ENCODE measurements at places on chromosomes 4 and X.

- no peak for DNase-seq
Observed at GRCh38 chr4:145299380-145300076, 119.1 kb upstream of the OTUD4 start.

- DNase-seq = no peak
Observed at GRCh38 chrX:132443196-132444135, 45.4 kb downstream of the MBNL3 start.

DNA sequence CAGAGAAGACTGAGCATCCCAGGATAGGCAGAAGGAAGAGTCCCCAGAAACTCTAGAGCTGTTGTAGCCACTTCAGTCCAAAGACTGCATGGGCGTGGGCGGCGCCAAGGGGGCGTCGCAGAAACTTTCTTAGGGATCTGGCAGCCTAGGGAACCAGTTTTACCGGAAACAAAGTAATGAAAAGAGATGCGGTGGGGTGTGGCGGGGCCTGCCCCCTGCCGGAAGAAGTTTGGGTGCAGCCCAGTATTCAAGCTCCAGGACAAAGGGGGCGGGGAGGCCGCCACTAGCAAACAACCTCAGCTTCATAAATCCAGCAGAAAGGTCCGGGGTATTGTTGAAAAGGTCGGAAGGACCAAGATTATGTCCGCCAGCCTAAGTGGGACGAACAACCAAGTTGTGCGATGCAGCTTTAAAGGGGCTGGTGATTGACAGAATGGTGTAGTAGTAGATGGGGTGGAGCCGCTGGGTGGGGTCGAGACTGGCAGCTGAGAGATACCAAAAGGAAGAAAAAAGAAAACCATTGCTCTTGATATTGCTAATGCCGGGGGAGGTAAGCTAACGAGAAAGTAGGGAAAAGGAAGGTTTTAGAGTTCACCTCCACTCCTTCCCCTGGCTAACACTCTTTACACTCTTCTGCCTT lies 190.5 kb downstream of the RRAGB start:
- no peak for DNase-seq

- DNase-seq = no peak
Observed at GRCh38 chr4:98570151-98570797, 88.1 kb downstream of the TSPAN5 start.

- DNase-seq = no peak
Observed at GRCh38 chrX:131764216-131764615, 220.3 kb downstream of the OR13H1 start.

GRCh38 chr4:13584481-13584880 lies 40.2 kb upstream of the NKX3-2 start:
- DNase-seq = no peak

DNA sequence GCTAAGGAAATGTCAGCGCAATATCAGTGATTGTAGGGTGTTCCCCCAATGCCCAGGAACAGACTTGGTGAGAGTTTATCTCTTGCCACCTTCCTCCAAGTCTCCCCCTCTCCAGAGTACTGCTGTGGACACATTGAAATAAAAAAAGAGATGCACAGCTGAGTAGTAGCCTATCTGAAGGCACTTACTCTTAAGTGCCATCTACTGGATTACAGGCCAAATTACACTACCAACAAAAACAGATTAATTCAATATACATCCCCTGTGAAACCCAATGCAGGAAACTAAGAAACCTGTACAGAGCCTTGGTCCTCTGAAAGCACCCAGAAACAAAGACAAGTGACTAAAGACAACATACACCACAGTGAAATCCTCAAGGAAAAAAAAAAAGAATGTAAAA lies 460.3 kb downstream of the ZIC3 start:
- DNase-seq = no peak

DNA sequence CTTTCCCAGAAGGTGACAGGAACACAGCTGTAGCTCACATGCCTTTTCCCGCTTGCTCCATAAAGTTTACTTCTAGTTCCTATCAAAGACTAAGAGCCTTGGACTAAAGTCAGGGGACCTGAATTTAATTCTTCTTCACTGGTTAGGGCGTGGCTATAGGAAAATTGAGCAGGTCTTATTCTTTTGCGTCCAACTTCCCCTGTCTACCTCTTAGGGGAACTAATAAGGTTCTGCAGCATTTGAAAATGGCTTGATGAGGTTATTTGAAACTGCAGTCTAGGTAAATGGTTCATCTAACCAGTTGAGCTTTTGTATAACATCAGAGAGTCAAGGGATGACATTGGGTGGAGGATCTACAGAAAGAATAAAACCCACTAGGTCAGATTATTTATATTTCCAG lies 2.6 kb downstream of the ARHGAP10 start:
- no peak for DNase-seq

- DNase-seq = no peak
Observed at GRCh38 chrX:126557151-126557550, 4.5 kb upstream of the DCAF12L1 start.

- no peak for DNase-seq
Observed at GRCh38 chrX:151359341-151359740, 37.7 kb upstream of the VMA21 start.

DNA sequence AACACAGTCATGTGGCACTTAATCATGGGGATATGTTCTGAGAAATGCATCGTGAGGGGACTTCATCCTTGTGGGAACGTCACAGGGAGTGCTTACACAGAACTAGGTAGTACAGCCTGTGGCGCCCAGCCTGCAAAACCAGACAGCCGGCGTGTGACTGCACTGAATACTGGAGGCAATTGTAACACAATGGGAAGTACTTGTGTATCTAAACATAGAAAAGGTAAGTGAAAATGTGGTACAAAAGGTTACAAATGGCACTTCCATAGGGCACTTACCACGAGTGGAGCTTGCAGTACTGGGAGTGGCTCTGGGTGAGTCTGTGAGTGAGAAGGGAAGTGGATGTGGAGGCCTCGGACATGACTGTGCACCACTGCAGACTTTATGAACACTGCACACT lies 5.2 kb downstream of the TLR3 start:
- no peak for DNase-seq

DNA sequence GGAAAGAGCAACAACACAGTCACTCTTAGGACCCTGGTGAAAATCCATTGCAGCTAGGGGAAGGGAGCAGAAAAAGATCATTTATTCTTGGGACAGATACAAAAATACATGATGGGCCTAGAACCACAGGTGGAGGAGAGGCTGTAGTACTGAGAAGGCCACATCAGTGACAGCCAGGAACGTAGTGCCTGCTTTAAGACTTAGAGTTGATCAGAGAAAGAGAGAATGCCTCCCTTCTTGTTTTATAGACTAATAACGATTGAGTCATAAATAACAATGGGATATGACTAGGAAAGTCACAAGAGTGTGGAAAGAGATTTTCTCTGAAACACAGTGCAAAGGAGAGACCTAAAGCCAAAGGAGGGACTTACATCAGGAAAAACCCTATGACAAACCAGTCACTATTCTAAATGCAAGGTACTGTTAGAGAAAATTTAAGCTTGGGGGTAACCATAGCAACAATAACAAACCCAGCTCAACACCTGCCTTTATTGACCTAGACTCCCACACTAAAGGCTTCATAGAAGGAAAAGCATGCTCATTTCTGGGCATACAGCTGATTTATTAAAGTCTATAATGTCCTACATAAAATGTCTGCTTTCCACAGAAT lies 1015.0 kb upstream of the GRID2 start:
- no peak for DNase-seq

DNA sequence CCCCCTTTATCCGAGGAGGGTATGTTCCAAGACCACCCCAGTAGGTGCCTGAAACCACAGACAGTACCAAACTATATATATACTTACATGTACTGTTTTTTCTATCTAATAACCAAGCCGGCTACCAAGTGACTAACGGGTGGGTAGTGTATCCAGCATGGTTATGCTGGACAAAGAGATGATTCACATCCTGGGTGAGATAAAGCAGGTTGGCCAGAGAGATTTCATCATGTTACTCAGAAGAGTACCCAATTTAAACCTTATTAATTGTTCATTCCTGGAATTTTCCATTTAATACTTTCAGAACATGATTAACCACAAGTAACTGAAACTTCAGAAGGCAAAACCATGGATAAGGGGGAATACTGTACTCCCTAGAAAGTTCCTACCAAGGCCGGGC lies 46.5 kb downstream of the RFC1 start:
- DNase-seq = no peak

GRCh38 chr4:110211007-110211769 lies 12.8 kb upstream of the ELOVL6 start:
- DNase-seq = no peak

GRCh38 chr4:98656443-98656842 lies 2.0 kb downstream of the TSPAN5 start:
- DNase-seq = no peak

GRCh38 chr4:84502955-84503373 lies 3.9 kb upstream of the NKX6-1 start:
- no peak for DNase-seq

DNA sequence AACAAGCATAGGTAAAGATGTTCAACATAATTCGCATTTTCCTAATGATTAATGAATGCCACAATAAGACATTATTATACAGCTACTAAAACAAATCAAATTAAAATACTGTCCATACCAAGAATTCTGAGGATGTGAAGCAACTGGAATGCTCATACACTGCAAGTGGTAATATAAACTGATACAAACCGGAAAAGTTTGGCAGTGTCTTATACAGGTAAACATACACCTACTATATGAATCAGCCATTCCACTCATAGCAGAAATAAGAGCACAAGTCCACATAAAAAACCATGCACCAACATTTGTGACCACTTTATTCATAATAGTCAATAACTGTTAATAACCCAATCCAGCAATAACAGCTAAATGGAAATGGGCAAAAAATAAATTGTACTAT lies 79.3 kb downstream of the FBXW7 start:
- DNase-seq = no peak

- no peak for DNase-seq
Observed at GRCh38 chr4:152352622-152353116, 183.2 kb downstream of the FBXW7 start.

DNA sequence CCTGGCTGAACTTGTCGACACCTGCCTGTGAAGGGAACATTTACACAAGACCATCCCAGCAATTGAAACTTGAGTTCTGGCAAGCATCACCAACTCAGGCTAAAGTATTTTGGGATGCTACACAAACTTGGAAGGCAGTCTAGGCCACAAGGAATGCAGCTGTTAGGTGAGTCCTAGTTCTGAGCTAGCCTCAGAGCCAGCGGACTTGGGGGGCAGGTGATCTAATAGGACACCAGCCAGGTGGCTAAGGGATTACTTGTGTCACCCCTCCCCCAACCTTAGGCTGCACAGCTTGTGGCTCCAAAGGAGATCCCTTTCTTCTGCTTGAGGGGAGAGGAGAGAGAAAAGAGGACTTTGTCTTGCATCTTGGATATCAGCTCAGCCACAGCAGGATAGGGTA lies 62.3 kb upstream of the DKK2 start:
- no peak for DNase-seq

DNA sequence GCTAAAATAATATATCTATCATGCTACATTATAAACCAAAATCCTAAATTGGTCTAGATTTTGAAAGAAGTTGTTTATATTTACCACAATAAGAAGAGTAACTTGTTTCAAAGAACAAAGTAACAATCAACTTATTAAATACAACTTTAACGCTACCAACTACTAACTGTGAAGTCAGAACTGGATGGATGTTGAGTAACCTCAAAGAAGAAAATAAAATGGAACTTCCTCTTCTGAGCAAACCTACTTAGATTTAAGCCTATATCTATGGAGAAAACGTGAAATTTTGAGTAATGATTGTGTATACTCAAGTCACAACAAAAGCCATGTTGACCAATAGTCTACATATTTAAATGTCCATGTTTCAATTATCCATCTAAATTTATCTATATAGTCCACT lies 25.7 kb downstream of the SH3RF1 start:
- DNase-seq = no peak

DNA sequence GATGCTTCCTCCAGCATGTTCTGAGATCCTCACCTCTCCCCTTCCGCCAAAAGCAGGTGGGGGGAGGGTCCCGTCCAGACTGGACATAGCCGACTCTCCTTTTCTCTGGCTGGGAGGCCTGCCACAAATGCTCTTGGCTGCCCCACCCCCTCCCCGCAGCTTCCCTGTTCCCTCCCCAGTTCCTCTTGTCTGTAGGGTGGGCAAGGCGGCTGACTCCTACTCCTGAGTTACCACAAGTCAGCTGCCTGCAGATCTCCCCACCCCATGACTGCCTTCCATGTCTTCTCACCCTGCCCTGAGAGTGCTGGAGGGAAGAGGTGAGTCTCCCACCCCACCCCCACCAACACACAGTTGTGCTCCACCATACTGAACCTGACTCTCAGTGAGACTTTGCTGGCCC lies 2.9 kb downstream of the ATP6AP1 start:
- DNase-seq = no peak

- DNase-seq = no peak
Observed at GRCh38 chrX:23919706-23920320, 12.0 kb downstream of the CXorf58 start.

DNA sequence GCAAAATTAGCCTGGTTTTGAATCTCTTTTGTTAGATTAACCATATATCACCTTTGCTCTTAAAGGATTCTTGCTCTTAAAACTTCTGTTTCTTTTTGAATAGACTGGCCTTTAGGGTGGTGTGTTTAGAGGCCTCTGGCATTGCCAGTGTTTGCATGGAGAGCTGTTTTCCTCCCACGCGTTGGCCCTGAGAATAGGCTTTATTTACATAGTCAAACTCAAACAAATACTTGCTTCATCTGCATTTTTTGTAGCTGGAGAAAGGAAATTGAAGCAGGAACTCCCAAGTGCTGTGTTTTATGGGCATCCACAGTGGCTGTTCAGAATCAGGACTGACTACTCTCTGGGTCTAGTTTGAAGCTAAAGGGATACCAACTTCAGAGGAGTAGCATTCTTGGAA lies 2.7 kb downstream of the SHROOM2 start:
- no peak for DNase-seq

Measured in stimulated activated CD4-positive, alpha-beta T cell treated with anti-CD3 and anti-CD28 coated beads, TNF-alpha, amount 100 ng/mL, for 1 hour (primary cell).